ENCODE measurements at places on chromosomes 3 and 15. TPM values are rescaled to one million over a fixed set of nuclear protein-coding genes. Genes with fewer than 3 reads are reported as not detected.

DNA sequence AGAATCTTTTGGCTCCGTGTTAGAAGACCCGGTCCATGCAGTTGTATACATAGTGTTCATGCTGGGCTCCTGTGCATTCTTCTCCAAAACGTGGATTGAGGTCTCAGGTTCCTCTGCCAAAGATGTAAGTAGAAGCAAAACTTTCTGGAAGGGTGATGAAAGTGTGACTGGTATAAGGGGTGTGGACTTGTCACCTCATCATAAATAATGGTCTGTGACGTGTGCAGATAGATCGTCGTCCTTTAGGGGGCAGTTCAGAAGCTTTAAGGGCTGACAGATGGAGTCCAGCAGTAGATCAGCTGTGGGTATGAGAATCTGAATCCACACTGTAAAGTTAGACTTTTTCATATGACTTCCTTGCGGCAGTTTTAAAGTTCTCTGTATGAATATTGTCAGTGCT is 15.3 kb downstream of the SEC61A1 start:
- DNase-seq: no peak

DNA sequence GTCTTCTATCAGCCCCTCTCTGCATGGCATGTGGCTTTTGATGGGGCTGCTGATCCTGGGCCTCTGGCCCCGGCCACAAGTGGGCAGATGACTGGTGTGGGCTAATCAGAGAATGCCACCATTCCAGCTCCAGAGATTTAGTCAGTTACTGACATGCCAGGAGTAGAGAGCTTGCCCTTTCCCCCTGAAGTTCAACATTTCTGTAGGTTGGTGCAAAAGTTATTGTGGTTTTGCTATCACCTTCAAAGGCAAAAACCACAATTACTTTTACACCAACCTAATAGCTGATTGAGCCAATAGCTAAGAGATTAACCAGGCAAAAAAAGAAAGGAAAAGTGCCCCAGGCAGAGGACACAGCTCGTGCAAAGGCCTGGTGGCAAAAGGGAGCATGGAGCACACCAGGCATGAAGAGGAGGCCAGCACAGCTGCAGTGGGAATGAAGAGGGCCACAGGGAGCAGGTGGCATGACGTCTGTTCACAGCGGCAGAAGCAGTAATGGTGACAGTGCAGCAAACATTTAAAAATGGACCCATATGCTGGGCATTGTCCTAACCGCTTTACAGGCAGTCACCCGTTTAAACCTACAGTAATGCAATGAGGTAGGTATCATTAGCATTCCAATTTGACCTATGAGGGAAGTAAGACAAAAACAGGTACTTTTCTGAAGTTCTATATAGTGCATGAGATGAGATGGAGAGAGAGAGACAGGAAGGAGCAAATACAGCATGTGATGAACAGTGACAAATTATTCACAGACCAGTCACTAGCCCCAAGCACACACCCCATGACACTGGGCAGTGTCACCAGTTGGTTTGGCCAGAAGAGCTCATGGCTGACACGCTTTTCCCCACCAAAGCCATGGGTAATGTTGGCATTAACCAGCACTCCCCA is 373.0 kb upstream of the PROK2 start:
- DNase-seq: no peak

GRCh38 chr3:23164746-23165145 is 38.4 kb upstream of the UBE2E2 start:
- no peak for DNase-seq

DNA sequence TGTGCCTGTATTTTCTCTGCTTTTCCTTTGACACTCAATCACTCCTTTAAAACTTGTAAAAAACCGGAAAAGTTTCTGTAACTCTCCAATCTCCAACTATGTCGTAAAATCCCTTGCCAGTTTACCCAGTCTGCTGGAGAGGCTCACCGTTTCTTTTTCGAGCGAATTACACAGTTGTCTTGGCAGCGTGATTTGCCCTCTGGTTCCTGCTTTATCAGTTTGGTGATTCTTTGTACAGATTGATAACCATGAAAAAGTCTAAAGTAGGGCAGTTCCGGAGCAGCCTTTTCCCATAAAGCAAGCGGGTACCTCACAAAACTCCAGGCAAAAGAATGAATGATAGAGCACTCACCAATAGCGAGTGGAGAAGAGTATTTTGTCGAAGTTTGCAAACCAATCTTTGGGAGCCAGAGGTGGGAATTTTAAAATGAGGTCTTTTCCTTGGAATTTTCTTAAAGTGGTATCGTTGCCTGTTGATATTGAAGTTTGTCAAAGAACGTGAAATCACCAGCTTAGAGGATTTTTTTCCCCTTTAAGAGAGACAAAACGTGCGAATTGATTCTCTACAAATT is at the start of gene TTC23:
TSS of gene TTC23 (minus strand) at position 312 of the 572 bp plus-strand sequence. CDS start 20,869 bp downstream, outside the sequence.
- DNase-seq: no peak

DNA sequence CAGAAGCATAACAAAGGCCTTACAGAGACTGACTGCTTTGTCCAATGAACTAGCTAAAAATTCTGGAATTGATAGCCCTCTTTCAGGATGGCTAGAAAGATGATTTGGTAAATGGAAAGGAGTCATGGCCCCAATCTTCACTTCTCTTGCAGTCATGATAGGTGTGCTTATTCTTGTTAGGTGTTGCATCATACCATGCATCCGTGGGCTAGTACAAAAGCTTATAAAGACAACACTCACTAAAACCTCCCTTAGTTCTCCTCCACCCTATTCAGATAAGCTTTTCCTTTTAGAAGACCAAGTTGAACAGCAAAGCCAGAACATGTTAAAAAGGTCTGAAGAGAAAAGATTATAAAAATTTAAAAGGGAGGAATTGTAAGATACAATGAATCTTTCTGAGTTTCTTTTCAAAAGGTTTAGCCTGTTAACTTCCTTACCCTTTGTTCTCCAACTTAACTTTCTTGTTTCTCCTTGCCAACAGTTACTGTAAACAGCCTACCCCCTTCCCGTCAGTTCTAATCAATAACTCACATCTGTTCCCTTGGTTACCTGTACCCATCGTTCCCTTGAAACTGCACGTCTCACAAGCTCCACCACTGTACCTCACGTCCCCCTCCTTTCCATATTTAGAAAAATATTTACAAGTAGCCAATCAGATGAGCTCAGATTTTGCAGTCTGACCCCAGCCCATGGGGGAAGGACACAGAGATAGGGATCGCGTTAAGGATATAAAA is 105.8 kb downstream of the ZBBX start:
- no peak for DNase-seq

GRCh38 chr15:41978534-41978933 is 6.2 kb upstream of the EHD4 start:
- no peak for DNase-seq

DNA sequence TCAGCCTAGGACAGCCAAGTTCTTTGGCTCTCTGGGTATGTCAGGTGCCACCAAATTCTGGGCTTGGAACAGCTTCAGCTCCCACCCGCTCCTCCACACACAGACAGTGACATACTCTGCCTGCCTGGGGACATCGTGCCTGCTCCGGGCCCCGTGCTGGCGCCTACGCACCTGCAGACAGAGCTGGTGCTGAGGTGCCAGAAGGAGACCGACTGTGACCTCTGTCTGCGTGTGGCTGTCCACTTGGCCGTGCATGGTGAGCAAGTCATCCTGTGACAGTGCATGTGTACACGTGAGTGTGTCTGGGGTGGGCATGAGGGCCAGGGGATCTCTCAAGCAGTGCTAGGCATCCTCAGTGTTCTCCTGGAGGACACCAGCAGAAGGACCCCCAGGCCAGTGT is 922 bp downstream of the IL17RC start:
- DNase-seq: no peak

HTR3E gene
- not detected for total RNA-seq

- no peak for DNase-seq
Measured at GRCh38 chr3:167030082-167030725, 349.9 kb downstream of the ZBBX start.

EEF1AKMT4 gene
- 9.6 TPM for total RNA-seq

MITF gene
- 1.9 TPM for total RNA-seq

DNA sequence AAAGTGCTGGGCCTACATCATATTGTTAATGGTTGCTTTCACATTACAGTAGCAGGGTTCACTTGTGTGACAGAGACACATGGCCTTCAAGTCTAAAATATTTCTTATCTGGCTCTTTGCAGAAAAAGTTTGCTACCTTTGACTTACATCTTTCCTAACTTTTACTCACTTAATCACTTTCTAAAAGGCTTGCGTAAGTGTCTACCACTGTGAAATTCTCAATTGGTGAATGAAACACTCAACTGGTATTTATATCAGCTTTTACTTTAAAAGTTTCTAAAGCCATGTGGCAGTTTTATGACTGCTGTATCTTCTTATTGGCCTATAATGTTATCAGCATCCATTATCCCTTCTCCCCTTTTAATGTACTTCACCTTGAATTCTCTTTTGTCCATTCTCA is 554.5 kb downstream of the ZIC1 start:
- DNase-seq: no peak

- DNase-seq: peak; percentile 55
Measured at GRCh38 chr3:33372218-33373081, 67.8 kb downstream of the UBP1 start.

GRCh38 chr15:42059661-42060476 is 34.5 kb downstream of the PLA2G4D start:
- peak; percentile 91 for DNase-seq

DNA sequence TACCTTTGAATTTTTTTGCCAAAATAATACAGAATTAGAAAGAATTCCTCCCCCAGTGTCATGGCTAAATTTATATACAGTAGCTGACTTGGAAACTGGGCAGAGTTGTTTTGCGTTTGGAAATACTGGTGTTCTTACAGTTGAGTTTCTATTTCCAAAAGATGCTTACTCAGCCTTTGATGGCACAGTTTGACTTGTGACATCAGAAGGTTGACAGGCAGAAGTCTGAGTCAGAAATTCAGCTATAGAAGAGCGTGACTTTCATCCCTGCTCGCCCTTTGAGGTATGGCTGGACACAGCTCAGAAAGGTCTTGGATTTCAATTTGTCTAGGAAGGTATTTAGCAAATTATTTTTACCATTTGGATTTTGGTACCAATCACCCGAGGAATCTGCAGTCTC is 175.8 kb downstream of the VGLL4 start:
- DNase-seq: no peak

DNA sequence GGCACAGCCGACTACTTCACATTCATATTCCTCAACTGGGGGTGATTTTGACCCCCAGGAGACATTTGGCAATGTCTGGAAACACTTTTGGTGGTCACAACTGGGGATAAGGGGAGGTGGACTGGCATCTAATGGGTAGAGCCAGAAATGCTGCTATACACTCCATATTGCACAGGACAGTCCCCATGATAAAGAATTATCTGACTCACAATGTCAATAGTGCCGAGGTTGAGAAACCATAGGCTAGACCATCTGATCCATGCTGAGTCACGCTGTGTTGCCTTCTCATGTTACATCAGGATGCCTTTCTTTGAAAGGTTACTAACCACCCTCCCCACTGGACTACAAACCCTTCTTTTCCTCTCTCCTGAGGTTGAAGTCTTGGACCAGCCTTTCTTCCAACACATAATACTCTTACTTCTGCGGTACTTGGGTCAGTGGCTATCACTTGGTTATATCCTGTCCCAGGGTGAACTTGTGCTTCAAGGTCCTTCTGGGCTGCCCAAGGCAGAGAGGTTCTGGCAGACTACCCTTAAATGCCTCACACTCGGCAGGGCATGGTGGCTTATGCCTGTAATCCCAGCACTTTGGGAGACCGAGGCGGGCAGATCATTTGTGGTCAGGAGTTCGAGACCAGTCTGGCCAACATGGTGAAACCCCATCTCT is 68.8 kb downstream of the CTNNB1 start:
- DNase-seq: no peak

DNA sequence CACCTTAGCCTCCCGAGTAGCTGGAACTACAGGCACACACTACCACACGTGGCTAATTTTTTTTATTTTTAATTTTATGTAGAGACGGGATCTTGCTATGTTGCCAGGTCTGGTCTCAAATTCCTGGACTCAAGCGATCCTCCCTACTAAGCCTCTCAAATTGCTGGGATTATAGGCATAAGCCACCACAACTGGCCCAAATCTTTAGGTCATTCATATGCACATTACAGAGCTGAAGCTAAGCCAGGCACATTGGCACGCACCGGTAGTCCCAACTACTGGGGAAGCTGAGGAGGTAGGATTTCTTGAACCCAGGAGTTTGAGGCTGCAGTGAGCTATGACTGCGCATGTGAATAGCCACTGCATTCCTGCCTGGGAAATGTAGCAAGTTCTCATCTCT is 265.9 kb downstream of the ZMAT3 start:
- no peak for DNase-seq

- peak; percentile 10 for DNase-seq
Measured at GRCh38 chr3:28915741-28916500, 364.9 kb upstream of the RBMS3 start.

DNA sequence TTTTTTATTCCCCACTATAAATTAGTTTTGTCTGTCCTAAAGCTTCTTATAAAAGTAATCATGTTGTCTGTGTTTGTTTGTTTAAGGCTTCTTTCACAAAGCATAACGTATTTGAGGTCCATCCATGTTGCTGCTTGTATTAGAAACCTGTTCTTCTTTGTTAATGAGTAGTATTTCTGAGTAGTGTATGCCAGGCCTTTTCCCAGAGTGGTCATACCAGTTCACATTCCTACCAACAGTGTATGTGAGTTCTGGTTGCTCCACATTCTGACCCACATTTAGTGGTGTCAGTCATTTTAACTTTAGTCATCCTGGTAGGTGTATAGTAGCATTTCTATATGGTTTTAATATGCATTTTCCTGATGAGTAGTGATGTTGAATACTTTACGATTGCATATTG is 98.6 kb downstream of the NEO1 start:
- no peak for DNase-seq

- DNase-seq: no peak
Measured at GRCh38 chr3:107241217-107241616, 136.0 kb upstream of the CCDC54 start.

DNA sequence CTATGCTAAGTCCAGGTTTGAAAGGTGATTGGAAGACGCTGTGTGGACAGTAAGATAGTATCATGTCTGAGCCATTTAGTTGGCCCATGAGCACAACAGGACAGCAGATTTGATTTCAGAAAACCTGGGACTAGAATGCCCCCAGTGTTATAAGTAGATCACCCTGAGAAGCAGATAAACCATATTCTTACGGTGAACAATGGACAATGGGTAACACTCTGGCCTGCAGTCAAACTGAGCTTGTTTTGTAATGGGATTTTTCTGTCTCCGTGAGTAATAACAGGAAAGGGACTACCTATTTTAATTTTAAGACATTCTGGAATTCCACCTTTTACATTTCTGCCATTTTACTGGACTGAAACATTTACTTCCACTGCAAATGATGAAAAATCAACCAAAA is 71.5 kb downstream of the LDHAL6B start:
- DNase-seq: no peak

DNA sequence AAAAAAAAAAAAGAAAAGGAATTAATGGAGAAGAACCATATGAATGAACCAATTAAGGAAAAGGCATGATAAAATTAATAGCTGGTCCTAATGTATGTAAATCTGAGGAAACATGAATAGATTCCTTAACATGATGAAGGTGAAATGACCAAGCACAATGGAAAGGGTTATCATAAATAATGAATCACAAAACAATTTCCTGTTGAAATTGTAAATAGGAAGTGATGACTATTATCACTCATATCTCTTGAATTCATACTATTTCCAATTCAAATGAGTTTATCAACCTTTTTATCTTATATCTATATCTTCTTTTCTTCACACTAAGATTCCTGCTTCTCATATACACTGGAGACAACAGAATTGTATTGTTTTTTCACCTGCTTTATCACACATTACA is 32.0 kb downstream of the AADACL2 start:
- DNase-seq: no peak

- no peak for DNase-seq
Measured at GRCh38 chr3:140843656-140844055, 98.0 kb upstream of the SLC25A36 start.

ALDH1A3 gene
- 5.7 TPM for total RNA-seq

GOLGA6L1 gene
- not detected for total RNA-seq

MCF2L2 gene
- total RNA-seq: 13.7 TPM

- DNase-seq: no peak
Measured at GRCh38 chr3:191070201-191070600, 128.8 kb upstream of the OSTN start.

GALNT15 gene
- not detected for total RNA-seq
